ENCODE measurements at places on chromosomes 12 and 14.
A peak's percentile ranks its signal among the peaks of the same experiment; 100 is the strongest.

DNA sequence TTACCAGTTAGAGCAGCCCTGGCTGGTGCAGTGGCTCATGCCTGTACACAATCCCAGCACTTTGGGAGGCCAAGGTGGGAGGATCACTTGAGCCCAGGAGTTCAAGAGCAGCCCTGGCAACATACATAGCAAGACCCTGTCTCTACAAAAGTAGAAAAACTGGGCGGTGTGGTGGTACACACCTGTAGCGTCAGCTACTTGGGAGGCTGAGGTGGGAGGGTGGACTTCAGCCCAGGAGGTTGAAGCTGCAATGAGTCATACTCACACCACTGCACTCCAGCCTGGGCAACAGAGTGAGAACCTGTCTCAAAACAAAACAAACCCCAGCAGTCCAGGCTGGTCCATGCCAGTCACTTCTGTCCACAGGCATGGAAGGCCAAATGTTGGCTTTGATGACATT lies 7.4 kb downstream of the COX14 start:
- no peak for DNase-seq

GRCh38 chr12:132481771-132482745 lies 7.9 kb upstream of the FBRSL1 start:
- no peak for DNase-seq

DNA sequence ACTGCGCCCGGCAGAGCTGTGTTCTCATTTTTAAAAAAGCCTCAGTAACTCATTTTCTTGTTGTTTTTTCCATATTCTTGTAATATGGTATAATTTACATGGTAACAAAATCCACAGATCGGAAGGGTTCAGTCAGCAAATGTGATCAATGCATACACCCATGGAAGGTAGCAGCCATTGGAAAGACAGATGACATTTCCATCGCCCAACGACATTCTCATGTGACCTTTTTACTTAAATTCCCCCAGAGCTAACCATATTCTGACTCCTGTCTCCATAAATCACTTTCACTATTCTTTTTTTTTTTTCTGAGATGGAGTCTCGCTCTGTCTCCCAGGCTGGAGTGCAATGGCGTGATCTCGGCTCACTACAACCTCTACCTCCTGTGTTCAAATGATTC lies 4.9 kb downstream of the PEBP1 start:
- no peak for DNase-seq

DNA sequence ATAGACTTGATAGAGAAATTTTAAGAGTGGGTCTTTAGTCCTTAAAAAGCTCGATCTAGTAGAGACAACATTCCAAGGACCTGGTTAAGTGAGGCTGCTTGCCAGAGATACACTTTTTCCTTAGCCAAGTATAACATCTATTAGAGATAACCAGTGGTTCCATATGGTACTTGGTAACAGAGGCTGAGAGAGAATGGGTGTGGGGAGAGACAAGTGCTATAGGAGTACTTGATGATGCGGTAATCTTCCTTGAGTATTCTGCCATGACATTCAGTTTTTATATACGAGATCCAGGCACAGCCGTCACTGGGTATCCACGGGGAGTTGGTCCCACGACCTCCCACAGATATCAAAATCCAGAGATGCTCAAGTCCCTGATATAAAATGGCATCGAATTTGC lies 77.4 kb upstream of the REP15 start:
- no peak for DNase-seq

DNA sequence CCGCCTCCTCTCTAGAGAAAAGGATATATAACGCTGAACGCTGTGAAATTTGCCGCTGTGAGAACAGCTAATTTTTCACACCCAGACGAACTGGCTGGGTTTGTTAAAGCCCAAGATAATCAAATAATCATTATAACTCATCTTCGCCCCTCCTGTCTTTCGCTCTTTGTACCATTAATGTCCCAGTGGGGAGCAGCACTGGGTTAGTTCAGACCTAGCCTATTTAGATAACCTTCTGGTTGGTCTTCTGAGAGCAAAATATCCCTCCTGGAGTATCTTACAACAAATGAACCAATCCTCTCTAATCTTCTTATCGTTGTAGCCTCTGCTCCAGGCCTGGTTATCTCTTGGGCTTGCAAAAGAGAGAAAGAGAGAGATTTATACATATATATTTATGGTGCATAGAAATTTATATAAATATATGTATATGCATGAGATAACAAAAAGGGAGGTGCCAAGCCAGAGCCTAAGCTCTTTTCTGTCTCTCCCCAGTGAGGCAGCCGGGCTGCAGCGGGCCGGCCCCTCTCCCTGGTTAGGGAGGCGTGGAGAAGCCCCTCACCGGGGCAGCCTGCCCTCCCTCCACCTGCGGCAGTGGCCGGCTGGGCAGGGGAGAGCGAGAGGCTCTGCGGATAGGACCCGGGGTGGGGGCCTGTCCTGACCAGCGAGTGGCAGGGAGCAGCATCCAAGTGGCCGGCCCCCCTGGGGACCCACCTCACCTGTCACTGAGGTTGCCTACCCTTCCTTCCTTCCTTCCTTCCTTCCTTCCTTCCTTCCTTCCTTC lies 202.0 kb upstream of the LHX5 start:
- DNase-seq, result no peak

DNA sequence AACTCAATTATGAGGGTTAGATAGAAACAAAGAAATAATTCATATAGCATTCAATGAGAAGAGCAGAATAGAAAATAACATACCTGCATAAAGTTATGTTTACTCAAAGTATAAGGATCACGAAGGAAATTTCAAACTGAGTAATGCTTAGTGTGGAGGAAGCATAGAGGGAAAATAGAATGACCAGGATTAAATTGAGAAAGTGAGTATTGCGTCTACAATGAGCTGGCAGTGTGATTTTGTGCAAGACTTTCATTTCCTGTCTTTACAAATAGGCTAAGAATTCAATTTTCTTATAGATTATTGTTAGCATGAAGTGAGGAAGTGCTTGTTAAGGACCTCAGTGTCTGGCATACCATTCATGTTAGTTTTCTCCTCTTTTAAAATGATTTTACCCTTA lies 12.0 kb downstream of the ADGRD1 start:
- peak; percentile 28 for DNase-seq

GRCh38 chr12:92648242-92649031 lies 54.4 kb upstream of the PLEKHG7 start:
- no peak for DNase-seq

DNA sequence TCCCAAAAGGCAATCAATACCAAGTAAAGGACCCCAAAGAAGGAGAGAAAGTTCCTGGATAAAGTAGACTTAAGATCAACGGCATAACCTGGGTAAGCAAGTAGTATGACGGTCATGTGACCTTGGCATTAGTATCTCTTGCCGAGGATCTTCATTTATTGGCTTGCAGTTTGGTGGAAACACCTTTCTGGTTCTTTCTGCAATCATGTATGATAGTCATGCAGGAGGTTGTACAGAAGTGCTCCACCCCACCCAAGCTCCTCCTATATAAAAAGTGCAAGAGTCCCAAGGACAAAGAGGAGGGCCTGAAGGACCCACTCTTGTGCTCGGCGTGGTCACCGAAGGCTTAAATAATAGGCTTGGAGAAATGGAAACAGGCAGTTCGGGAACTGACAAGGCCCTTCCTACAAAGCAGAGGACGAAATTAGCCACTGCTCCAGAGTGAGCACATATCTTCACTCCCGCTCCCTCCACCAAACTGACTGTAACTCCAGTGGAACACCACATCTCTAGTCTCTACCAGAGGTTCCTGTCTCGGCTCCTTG lies 750 bp downstream of the CS start:
- DNase-seq, result no peak

- DNase-seq, result no peak
These were observed 74.1 kb downstream of the SLC8A3 start for GRCh38 chr14:70114621-70115156.

GRCh38 chr14:104784846-104785707 lies 10.5 kb downstream of the AKT1 start:
- no peak for DNase-seq

GRCh38 chr14:85165094-85165493 lies 364.9 kb upstream of the FLRT2 start:
- no peak for DNase-seq

DNA sequence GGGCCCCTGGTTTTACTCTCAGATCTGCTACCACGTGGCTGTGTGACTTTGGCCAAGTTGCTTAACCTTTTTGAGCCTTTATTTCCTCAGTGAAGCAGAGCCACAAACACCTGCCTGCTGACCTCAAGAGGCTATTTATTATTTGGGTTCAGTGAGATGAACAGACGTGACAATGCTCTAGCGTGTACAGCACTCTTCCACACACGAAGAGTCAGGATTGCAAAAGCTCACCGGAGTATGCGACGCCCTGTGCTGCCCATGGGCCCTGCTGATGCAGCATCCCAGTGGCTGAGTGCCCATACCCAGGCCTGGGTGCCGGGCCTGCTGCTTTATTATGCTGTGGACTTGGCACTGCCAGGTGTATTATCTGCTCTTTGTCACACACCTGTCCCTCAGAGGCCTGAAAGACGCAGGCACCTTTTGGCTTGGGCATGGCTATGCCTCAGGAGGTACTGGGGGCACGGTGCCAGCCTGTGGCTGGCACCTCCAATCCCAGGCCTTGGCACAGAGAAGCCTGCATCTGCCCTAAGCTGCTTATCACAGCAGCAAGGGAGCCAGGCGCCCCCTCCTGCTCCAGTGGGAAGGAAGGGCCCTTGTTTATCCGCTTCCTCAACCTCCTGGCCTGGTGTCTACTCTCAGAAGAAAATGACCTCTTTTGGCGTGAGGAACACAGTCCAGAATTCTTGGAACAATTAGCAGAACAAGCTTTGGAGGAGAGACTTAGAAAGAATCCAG lies 22.3 kb upstream of the TC2N start:
- DNase-seq, result no peak

DNA sequence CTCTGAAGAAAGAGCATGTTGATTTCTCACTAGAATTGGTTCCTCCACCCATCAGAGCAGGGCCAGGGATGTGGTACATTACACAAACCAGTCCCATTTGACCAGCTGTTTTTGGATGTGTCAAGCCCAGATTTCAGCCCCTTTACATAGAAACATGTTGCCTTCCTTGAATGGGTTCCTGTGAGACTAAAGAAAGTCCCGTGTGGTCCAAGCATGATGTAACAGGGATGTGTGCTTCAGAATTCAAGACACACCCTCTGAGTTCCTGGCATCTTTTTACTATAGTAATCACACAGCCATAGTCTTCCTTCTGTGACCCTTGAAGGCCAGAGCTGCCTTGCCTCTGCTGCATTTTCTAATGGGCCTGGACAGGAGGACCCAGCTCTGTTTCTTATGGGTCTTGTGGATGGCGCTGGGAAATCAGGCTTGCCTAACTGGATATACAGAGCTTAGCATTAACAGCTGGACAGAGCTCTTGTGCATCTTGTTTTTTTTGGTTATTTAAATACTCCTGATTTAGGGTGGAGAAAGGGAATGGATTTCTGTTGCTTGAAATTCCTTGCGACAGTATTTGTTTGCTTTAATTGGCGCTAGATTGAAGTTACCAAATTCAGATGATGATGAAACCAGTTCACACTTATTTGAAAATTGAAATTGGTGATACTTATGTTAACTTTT lies 341.0 kb downstream of the ZFP36L1 start:
- peak; percentile 60 for DNase-seq

- no peak for DNase-seq
These were observed 101.9 kb downstream of the DACT1 start for GRCh38 chr14:58739674-58740073.

DNA sequence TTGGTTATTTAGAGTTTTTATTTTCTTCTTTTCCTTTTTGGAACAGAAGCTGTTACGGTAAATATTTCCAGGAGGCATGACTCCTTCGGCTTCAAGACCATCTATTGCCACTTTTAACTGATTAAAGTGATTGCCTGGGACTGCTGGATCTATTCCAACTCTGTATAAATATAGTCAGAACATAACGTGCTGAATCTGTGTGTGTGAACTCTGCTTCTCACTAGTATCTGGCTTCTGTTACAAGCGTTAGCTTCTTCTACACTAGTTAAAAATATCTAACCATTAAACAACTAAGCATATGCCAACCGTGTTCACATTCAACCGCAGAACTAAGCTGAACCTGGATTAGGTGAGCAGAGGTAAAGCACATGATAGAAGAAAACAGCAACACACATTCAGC lies 49.0 kb downstream of the TMTC1 start:
- DNase-seq, result no peak

DNA sequence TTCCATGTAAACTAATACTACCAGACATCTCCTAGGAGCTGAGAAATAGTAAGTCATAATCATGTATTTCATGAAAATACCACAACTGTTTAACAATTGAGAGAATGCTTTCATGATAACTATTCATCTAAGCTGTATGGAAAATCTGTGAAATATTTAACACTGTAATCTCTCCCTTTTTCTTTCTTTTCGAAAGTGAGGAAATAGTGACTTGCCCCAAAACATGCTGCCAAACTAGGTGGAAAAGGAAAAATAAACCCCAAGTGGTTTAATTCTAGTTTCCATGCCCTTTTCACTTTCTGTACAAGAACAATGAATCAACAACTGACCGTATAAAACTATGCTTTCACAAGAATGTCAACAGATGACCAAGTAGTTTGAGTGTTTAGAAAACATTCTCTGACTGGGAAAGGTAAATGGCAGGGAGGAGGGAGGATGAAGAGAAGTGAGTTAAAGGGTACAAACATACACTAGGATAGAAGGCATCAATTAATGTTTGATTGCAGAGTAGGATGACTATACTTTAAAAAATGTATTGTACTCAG lies 147.5 kb upstream of the AVPR1A start:
- no peak for DNase-seq

GRCh38 chr12:57058454-57058853 lies 8.5 kb upstream of the MYO1A start:
- no peak for DNase-seq

GRCh38 chr14:57209561-57209960 lies 59.1 kb downstream of the EXOC5 start:
- DNase-seq, result peak; percentile 58

DNA sequence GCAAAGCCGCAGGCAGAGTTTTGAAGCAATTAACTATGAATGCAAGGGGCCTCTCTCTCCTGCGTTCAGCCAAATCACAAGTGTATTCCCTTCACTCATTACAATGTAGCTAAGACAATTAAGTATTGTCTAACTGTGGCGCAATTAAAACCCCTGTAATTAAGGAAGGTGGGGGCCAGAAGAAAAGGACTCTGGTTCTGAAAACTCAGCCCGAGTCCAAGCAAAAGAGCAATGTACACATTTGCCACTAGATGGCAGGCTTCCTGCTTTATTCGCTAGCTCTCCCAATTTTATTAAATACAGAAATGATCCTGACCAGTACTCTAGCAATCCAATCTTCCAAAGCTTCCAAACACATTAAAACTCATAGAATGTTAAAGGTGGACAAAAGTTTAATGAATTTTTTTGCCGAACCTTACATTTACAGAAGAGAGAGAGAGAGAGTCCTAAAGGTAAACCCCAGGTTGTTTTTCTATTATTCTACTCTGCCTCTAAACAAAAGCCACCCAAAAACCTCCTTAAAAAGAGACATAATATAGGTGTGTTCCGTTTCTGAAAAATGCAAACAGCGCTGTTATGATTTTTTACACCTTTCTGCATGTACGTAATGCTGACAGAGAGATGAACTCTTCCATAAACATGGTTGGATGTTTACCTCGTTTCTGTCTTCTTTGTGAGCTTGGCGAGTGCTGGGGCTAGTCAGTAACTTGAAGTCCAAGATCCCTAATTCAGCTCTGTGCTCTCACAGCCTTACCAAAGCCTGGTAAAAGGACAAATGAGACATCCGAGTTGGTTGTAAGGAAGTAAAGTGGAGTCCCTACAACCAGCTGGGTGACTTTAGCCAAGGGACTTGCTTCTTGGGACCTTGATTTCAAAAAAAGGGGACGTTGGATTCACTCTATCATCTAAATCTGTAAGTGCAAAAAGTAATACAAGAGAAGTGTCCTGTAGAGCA lies 50.9 kb upstream of the VASH1 start:
- peak; percentile 49 for DNase-seq

Data from fibroblast of skin of scalp (primary cell).